ENCODE measurements at places on chromosomes 7 and 10. TPM values are rescaled to one million over a fixed set of nuclear protein-coding genes. Genes with fewer than 3 reads are reported as not detected.

DNA sequence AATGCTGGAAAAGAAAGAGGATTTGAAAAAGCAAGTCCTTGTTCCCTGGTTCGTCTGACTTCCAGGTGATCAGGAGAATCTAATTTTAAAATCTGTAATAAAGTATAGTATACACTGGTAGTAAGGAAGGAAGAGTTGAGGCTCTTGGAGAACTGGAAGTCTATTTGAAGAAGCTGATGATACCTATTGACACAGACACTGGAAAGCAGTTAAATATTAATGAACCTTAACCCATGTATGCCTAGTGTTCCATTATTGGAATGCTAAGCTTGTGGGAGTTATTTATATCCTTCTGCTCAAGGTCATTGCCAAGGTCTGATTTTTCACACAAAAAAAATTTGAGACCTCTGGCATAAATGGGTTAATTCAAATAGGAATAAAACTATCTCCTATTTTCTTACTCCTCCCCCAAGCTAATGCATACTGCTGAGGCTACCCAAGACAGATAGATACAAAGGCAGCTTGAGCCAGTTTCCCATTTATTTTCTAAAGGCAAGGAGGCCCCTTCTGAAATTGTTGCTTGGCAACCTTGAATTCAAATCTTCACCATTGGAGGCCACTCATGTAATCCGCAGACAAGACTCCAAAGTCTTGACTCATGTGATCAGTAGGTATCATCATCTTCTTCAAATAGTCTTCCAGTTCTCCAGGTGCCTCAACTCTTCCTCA lies 110.2 kb downstream of the FZD1 start:
- no peaks in the 10 kb centered on the region for H3K4me1 ChIP-seq
- H3K27ac ChIP-seq, result no peak overlapping the region
- H3K27me3 ChIP-seq, result no peaks in the 10 kb centered on the region
- no peak overlapping the region for H3K4me3 ChIP-seq
- H3K36me3 ChIP-seq, result no peaks in the 10 kb centered on the region
- DNase-seq, result no peak

GRCh38 chr10:104127411-104127810 lies 5.4 kb downstream of the SFR1 start:
- no peaks in the 10 kb centered on the region for H3K36me3 ChIP-seq
- no peaks in the 10 kb centered on the region for H3K27me3 ChIP-seq
- H3K4me1 ChIP-seq, result peaks cover 10% of the 10 kb centered on the region
- H3K4me3 ChIP-seq, result no peak overlapping the region
- DNase-seq, result no peak
- no peak overlapping the region for H3K27ac ChIP-seq

- no peaks in the 10 kb centered on the region for H3K36me3 ChIP-seq
- H3K4me1 ChIP-seq, result peaks cover 34% of the 10 kb centered on the region
- H3K4me3 ChIP-seq, result no peak overlapping the region
- H3K27me3 ChIP-seq, result peaks cover 92% of the 10 kb centered on the region
These were observed 16.3 kb upstream of the GATA3 start for GRCh38 chr10:8037941-8038894.

DNA sequence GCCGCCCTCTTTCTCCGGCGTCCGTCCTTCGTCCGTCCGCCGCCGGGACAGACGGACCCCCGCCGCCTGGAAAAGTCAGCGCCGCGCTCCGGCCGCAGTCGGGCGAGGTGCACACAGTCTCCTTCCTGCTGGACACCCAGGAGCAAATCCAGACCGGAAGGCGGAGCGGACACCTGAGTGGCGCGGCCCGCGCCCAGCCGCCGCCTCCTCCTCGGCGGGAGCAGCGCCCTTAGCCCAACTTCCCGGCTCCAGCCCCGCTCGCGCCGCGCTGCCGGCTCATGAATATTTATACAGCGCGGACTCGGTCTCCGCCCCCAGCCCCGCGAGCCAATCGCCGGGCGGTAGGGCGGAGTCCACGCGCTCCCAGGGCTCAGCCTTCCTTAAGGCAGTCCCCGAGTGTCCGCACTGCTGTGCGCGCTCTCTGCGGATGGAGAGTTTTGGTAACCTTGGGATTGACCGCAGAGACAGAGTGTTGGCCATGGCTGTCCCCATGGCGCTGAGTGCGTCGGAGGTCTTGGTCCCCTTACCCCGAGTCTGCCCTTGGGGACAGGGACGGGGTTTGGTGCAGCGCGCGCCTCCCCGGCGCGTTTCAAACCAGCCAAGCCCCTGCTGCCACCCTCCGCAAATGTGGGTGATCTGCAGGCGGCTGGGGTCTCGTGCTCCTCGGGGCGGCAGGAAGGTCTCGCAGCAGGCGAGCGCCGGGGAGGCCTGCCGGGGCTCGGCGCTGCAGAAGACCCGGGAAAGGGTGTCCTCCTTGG lies at the start of gene FZD8:
FZD8 (minus strand) TSS at position 262 of the 758 bp plus-strand sequence. CDS start 867 bp downstream, outside the sequence.
- peaks cover 11% of the 10 kb centered on the region for H3K27me3 ChIP-seq
- no peaks in the 10 kb centered on the region for H3K36me3 ChIP-seq
- no peak within 1 kb of the TSS for H3K27ac ChIP-seq

- H3K27ac ChIP-seq, result no peak overlapping the region
- DNase-seq, result no peak
- peaks cover 5% of the 10 kb centered on the region for H3K4me1 ChIP-seq
- H3K36me3 ChIP-seq, result no peaks in the 10 kb centered on the region
- no peaks in the 10 kb centered on the region for H3K27me3 ChIP-seq
These were observed 77.9 kb upstream of the GTF2IRD1 start for GRCh38 chr7:74375726-74376220.

Gene AGAP6
- 14.3 TPM for total RNA-seq

Gene FAM25C
- total RNA-seq, result not detected

GRCh38 chr7:130758429-130759056 lies 24.5 kb upstream of the KLF14 start:
- H3K4me3 ChIP-seq, result no peak overlapping the region
- no peak overlapping the region for H3K27ac ChIP-seq
- no peaks in the 10 kb centered on the region for H3K36me3 ChIP-seq

Gene ASZ1
- total RNA-seq, result not detected

- H3K4me1 ChIP-seq, result no peaks in the 10 kb centered on the region
- H3K27ac ChIP-seq, result no peak overlapping the region
- no peaks in the 10 kb centered on the region for H3K27me3 ChIP-seq
- no peak for DNase-seq
- H3K36me3 ChIP-seq, result no peaks in the 10 kb centered on the region
These were observed 53.4 kb downstream of the MYL10 start for GRCh38 chr7:101575721-101576120.

Gene MYO1G
- 374 TPM for total RNA-seq

DNA sequence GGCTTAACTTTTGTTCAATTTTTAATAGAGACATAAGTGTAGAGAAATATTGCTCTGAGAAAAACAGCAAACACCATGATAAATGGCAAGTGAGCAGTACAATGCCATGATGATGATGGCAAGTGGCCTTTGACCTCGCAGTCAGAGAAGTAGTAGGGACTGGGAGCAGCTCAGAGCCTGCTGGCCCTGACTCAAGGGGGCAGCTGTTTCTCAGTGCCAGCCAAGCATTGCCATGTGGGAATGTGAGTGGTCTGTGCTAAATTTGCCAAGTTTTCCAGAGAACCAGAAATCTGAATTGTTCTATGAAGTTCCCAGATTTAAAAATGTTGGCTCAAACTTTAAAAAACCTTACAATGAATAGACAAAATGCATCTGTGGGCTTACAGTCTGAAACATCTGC lies 187.9 kb downstream of the BICC1 start:
- no peak overlapping the region for H3K4me3 ChIP-seq
- no peaks in the 10 kb centered on the region for H3K36me3 ChIP-seq
- H3K4me1 ChIP-seq, result no peaks in the 10 kb centered on the region
- no peak overlapping the region for H3K27ac ChIP-seq

Gene RP9
- 26.0 TPM for total RNA-seq

Gene ZNF727
- 0.18 TPM for total RNA-seq

DNA sequence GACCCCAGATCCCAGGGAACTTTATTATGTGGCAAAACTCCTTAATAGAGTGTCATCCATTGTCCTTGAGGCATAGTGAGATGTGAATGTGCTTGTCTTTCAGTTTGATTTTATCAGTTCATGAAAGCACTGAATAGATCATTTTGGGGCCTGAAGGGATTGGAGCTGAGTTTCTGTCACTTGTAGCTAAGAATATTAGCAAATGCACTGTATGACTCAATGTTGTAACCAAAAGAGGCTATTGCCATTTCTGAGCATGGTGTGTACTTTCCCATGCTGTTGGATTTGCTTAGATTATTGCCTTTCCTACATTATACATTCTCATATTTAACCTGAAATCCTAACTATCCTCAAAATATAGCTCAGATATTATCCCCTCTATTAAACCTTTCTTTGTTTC lies 130.4 kb downstream of the PRKG1 start:
- H3K27me3 ChIP-seq, result no peaks in the 10 kb centered on the region
- no peaks in the 10 kb centered on the region for H3K36me3 ChIP-seq
- no peak for DNase-seq

DNA sequence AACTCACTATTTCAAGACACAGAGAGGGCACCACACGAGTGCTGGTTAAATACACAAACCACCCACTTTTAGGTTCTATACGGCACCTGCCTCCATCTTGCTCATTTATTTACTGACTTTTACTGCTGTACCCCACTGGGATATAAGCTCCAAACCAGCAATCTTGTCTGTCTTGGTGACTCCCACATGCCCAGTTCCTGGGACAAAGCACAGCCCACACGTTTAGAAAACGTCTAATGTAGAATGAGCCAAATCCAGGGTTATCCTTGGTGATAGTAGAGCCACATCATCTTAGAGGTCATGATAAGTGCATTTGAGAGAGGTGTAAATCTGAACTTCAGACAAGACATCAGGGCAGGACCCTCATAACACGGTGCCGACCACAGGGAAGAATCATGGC lies 73.5 kb downstream of the NUDCD3 start:
- H3K27me3 ChIP-seq, result no peaks in the 10 kb centered on the region
- H3K4me3 ChIP-seq, result no peak overlapping the region
- peaks cover 15% of the 10 kb centered on the region for H3K36me3 ChIP-seq
- no peaks in the 10 kb centered on the region for H3K4me1 ChIP-seq

All from CD8-positive, alpha-beta memory T cell (primary cell).